ENCODE measurements at places on chromosomes 3 and 15. TPM values are rescaled to one million over a fixed set of nuclear protein-coding genes. Genes with fewer than 3 reads are reported as not detected.

- peak; percentile 47 for DNase-seq
These were observed at the start of gene GCSAM for GRCh38 chr3:112132975-112133448. Gene GCSAM (minus strand): TSS chr3:112133248. CDS start chr3:112133120, 128 bp downstream.

Gene FBXO40
- not detected for total RNA-seq

- DNase-seq: no peak
These were observed 5.0 kb upstream of the CDV3 start for GRCh38 chr3:133568294-133569014.

DNA sequence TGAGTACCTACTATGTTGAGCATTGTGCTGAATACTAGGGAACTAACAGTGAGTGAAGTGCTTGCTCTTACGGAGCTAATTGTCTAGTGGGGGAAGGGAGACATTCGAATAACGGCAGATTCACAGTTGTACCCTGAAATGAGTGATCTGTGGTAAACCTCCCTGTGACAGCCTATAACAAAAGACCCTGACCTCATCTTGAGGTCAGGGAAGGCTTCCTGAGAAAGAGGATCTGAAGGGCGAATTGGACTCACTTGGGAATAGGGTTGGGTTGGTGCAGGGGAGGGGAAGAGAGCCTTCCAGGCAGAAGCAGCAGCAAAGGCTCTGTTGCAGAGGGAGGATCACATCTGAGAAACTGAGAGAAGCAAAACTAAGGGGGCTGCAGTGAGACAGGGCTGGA is 13.2 kb downstream of the HPS3 start:
- DNase-seq: no peak

Gene ENTPD3
- not detected for total RNA-seq

DNA sequence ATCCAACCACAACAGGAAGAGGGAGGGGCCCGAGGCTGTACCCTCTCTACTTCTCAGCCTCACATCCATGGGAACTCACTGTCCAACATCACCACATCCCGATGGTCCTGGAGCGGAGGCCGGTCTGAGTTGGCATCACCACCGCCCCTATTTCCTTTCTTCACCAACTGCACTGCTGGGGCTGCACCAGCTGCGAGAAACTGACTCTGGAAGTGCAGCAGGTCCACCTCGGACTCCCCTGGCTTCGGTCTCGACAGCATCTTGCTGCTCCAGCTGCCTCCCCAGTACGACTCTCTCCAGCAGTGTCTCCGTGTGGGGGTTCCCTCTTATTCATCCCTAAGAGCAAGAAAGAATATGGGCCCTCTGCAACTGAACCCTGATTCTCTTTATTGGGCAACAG is 7.2 kb downstream of the RPAP1 start:
- DNase-seq: no peak

DNA sequence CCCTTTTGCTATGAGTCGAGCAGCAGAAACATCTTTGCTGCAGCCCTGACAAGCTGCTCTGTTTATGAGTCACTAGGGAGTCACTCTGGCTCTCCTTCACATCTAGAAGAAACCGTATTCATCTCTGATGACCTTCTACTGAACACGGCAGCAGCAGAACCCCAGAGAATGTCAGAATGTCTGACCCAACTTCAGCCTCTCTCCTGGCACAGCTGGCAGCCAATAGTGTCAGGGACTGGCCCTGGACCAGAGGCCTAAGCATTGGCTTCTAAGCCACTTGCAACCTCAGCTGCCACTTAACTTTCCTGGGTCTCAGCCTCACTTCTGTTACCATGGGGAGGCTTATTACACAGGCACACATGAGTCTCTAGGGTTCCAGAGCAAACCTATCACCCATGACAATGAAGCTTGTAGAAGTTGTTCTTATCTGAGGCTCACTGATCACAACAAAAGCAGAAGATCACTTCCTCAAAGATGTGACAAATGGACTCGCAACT is 184.1 kb upstream of the TLE3 start:
- DNase-seq: no peak

GRCh38 chr3:106367496-106367895 is 498.7 kb upstream of the CBLB start:
- DNase-seq: no peak

Gene BFSP2
- total RNA-seq: not detected

DNA sequence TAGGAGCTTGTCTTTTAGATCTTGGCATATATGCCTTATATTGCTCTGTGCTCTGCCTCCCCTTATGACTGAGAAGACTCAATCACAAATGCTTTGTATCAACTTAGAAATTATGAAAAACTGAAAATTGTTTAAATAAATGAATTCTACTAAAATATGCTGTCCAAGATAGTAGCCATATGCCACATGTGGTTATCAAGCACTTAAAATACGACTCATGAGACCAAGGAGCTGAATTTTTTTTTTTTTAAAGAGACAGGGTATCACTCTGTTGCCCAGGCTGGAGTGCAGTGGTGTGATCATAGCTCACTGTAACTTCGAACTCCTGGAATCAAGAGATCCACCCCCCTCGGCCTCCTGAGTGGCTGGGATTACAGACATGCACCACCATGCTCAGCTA is 118.3 kb downstream of the RFTN1 start:
- DNase-seq: no peak

GRCh38 chr3:149688122-149688757 is 30.4 kb upstream of the WWTR1 start:
- no peak for DNase-seq

GRCh38 chr3:97138914-97139541 is 324.6 kb downstream of the EPHA6 start:
- no peak for DNase-seq

- no peak for DNase-seq
These were observed 6.3 kb upstream of the CTSH start for GRCh38 chr15:78950902-78951840.

GRCh38 chr3:181756645-181757297 is 45.0 kb downstream of the SOX2 start:
- no peak for DNase-seq

Gene SRPRB
- total RNA-seq: 39.3 TPM

Gene VEPH1
- total RNA-seq: not detected

- no peak for DNase-seq
These were observed 29.3 kb upstream of the SLC41A3 start for GRCh38 chr3:126113238-126113555.

- DNase-seq: no peak
These were observed 3.5 kb downstream of the PFN2 start for GRCh38 chr3:149967086-149967685.

DNA sequence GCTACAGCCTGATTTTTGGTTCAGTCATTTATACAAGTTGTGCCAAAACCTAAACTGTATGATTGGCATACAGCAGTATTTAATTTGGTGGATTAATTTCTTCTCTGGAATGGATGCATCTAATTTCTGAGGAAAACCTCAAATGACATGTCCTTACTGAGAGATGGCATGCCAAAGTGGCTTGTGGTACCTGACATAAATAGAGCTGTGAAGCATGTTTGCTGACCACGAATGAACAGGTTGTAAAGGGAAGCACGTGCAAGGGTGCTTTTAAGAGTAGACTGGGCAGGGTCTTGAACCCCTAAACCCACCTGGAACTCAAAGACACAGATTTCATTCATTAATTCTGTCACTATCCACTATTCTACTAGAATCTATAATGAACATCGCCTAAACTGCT is 77.2 kb downstream of the TP63 start:
- DNase-seq: no peak

DNA sequence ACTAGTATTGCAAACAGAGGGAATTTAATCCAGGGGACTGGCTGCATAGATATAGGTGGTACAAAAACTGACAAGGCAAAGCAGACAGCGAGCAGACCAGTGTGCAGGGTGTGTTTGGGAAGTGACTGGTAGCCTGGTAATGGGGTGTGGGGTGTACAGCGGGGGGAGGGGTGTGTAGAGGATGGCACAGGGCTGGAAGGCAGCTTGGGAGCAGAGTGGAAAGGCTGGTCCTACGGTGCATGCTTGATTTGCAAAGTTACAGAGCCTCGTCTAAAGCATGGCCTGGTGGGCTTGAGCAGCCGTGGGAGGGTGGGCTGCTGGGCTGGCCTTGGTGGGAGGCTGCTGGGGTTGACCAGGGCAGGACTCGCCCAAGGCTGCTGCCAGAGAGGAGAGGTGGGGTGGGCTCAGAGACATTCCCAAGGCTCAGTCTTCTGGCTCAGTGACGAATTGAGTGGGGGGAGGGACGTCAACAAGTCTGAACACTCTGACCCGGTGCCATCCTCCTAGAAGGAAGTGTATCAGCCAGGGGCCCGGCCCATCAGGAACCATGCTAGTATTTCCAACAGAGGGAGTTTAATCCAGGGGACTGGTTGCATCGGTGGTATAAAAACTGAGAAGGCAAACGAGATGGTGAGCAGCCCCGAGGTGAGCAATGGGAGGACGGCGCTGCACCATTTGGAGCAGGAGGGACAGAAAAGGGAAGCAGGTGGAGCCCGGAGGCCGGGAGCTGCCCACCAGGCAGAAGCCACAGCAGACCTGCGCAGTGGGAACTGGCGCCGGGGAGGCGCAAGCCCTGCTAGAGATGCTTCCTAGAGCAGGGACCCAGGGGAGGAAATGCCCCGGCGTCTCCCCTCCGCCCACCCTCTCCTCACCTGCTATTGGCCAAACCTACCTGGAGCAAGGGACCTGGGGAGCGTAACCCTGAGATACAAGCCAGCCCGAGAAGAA is 29.2 kb downstream of the CPN2 start:
- DNase-seq: no peak

DNA sequence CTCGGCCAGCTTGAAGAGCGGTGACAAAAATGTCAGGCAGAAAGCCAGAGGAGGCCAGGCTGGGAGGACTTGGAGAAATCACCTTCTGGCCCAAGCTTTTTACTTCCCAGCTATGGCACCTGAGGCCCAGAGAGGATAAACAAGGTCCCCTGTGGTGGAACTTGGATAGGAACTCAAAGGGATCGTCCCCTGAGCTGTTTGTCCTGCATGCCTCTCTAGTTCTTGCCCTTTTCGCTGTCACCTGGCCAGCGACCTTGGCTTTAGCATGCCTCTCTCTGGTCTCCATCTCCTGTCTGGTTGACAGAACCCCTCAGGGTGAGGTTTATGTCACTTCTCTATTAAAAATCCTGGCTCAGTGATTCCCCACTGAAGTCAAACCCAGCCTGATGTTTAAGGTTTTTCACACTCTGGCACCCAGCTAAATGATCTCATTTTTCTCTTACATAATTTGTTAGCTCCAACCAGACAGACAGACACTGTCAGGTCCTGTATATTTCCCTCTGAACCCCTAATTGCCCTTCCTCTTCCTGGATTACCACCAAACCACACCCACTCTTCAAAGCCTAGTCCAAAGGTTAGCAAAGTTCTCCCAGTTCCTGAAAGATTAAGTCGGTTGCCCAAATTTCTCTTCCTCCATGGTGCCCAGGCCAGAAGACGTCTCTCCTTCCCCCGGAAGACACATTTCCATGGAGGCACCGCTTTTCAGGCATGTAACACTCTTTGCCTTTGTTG is 169.1 kb downstream of the FAM43A start:
- no peak for DNase-seq

Gene EPHA6
- total RNA-seq: not detected

- no peak for DNase-seq
These were observed 4.6 kb downstream of the GRM2 start for GRCh38 chr3:51711352-51712037.

GRCh38 chr15:100341750-100342560 is at the start of gene ADAMTS17:
Gene ADAMTS17 (minus strand): TSS chr15:100341975. CDS start chr15:100341899, 76 bp downstream.
- DNase-seq: peak; percentile 91

GRCh38 chr3:113721636-113722035 is 24.4 kb downstream of the NAA50 start:
- DNase-seq: no peak

GRCh38 chr3:32319607-32320006 is 72.0 kb upstream of the CMTM7 start:
- no peak for DNase-seq

DNA sequence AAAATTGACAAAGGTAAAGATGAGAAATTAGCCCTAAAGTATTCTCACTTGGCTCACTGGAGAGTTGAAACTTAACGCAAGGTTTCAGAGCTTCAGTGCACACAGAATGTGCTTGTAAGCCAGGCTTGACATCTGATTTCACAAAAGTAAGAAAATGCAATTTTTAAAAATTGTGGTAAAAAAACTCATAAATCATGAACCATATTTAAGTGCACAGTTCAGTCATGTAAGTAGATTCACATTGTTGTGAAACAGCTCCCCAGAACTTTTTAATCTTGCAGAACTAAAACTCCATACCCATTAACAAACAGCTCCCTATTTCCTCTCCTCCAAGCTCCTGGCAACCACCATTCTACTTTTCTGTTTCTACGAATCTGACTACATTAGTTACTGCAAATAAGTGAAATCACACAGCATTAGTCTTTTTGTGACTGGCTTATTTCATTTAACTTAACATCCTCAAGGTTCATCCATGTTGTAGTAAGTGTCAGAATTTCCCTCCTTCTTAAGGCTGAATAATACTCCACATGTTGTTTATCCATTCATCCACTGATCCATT is 14.5 kb downstream of the RTP3 start:
- DNase-seq: no peak

GRCh38 chr15:50244959-50245624 is 20.4 kb downstream of the HDC start:
- DNase-seq: no peak

Gene FAM174B
- total RNA-seq: 1.9 TPM

- DNase-seq: no peak
These were observed 52.8 kb upstream of the GRM7 start for GRCh38 chr3:6807967-6808588.

- no peak for DNase-seq
These were observed 16.9 kb upstream of the SEMA4B start for GRCh38 chr15:90184119-90184785.

Gene NR1I2
- 0.33 TPM for total RNA-seq

DNA sequence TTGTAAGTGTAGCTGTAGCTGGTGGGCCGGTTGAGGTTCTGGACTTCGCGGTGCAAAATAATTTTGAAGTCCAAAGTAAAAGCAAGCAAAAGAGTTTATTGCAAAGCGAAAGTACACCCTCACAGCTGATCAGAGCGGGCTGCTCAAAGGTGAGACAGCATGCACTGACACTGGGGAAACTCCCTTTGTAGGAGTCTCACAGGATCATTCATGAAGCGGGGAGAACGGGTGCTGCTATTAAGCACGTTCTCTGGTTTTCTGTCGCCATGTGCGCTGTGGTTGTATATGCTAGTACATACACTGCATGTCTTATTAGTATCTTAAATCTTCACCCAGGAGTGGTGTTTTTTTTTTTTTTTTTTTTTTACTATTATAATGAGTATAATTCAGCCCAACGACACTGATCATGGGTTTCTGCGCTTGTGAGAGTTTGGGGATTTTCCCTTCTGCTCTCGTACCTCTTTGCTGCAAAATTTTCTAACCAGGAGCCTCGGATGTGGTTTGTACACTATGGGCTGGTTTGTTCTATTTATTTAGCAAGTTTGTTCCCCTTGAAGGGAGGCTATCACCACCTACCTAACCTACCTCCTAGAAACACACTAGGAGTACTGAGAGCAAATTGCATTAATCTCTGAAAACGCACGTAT is 1.4 kb upstream of the AP4E1 start:
- peak; percentile 68 for DNase-seq

Gene CNTN6
- not detected for total RNA-seq

Gene PLSCR5
- not detected for total RNA-seq

Gene MYZAP
- total RNA-seq: not detected

DNA sequence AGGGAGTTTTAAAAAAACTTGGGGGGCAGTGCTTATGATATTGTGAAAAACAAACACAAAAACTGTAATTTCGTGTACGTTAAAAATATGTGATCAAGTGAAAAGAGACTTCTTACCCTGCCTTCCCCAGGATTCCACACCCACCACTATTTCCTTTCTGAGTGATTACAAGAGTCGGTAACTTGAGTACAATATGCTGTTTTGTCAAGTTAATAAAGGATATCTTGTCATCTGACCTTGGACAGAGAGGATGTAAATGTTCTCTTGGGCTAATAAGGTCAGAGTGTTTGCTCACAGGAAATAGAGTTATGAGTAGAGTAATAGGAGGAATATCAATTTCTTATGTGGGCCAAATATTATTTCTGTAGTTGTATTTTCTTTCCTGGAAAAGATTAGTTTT is 68.1 kb downstream of the NOX5 start:
- DNase-seq: no peak
